ENCODE measurements at places on chromosomes 12 and 14. TPM values are rescaled to one million over a fixed set of nuclear protein-coding genes. Genes with fewer than 3 reads are reported as not detected.

- DNase-seq: no peak
Observed at GRCh38 chr12:65779946-65780345, 44.3 kb upstream of the HMGA2 start.

Gene BCL11B
- 58.3 TPM for total RNA-seq

Gene ST8SIA1
- total RNA-seq: 17.5 TPM

Gene CD69
- not detected for total RNA-seq

Gene SMOC1
- total RNA-seq: 12.2 TPM
